ENCODE measurements at places on chromosomes 4 and X.
A peak's percentile ranks its signal among the peaks of the same experiment; 100 is the strongest.

- DNase-seq: no peak
Measured at GRCh38 chrX:150968862-150969720, 14.0 kb upstream of the HMGB3 start.

DNA sequence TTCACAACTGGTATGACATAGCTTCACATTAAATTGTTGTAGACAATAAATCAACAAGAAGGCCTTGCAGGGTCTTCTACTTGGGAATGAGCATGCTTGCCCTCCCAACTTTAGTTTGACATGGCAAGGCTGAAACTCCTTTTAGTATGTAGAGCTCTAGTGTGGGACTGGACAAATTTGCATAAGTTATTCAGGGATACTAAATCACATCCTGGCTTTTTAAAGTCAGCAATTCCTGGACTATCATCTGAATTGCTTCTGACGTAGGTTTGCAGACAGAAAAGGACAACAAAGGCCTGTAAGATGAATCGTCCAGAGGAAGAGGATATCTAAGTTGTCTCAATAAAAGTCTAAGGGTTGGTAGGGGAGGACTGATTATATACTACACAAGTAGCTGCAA, 123.0 kb upstream of the MAGEB16 start:
- DNase-seq: no peak

GRCh38 chrX:23742697-23743622, at the start of gene ACOT9:
Gene ACOT9 (minus strand): TSS chrX:23743276. CDS start chrX:23743144, 132 bp downstream.
- peak; percentile 94 for DNase-seq

DNA sequence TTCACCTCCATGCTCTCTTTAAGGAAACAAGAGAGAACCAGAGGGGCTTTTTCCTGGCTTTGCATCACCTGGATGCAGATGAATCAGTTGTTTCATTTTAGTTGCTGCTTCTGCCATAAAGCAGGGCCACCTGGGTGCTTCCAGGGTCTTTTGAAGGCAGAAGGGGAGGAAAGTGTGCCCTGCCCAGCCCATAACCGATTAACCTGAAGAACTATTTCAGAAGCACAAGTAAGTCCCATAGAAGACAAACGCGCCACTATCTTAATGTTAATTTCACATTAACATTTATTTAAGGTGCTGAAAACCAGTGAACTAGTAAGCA, 32.1 kb downstream of the IRF2 start:
- no peak for DNase-seq

DNA sequence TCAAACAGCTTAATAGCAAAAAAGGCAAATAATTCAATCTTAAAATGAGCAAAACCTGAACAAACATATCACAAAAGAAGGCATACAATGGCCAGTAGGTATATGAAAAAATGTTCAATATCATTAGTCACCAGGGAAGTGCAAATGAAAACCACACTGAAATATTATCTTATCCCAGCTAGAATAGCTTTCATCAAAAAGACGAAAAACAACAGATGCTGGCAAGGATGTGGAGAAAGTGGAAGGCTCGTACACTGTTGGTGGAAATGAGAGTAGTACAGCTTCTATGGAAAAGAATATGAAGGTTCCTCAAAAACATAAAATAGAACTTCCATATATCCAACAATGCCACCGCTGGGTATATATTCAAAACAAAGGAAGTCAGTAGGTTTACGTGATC, 29.3 kb upstream of the ANXA10 start:
- no peak for DNase-seq

DNA sequence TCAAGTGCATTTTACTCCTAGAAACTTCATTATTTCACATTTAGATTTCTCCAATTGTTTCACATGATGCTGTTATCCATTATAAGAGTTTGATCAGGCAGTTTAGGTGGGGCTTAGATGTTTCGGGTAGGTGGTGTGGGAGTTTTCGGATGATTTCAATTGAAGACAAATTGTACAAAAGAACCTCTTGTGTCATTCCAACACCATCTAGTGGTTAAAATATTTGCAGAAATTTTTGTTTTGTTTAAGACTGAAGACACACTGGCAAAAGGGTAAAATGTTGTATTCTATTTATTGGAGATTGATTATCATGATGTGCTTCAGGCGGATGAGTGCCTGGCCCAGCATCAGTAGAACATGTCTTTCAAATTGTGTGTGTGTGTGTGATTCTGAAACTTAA, 212.7 kb downstream of the SH3BGRL start:
- peak; percentile 18 for DNase-seq

DNA sequence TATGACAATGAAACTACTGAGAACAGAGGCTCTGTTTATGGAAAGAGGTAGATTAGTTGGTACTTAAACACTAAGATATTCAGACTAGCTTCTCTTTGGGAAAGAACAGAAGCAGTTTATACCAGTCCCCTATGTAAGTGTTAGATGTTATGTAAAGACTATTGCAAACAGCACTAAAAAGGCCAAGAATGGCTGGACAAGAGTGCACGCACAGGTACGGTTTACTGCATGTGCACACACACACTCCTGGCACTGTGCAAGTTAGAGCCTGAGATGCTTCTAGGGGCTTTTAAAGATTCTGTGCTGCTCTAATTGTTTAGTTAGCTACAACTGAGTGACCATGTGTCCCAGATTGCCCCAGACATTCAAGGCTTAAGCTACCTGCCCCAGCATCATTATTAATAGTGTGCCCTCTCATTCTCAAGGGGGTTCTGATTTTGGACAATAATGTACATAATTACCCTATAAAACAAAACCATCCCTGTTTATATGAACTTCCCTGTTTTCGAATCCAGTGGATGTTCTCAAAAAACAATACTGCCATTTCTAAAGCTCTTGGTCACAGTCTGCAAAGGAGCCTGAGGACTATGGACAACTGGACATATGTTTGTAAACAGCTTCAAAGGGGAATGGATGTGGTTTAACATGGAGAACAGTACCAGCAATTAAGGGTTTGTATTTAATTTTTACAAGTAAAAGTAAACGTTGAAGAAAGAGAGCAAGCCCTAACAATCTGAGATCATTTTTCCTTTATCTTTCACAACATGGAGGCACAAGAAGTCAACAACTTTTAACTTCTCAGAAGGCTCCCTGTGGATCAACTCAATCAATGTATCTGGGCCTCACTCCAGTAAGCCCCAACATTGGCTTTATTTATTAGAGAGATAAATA, 2.0 kb downstream of the SETD7 start:
- no peak for DNase-seq

GRCh38 chrX:57596109-57596508, 4.3 kb downstream of the ZXDB start:
- peak; percentile 21 for DNase-seq

DNA sequence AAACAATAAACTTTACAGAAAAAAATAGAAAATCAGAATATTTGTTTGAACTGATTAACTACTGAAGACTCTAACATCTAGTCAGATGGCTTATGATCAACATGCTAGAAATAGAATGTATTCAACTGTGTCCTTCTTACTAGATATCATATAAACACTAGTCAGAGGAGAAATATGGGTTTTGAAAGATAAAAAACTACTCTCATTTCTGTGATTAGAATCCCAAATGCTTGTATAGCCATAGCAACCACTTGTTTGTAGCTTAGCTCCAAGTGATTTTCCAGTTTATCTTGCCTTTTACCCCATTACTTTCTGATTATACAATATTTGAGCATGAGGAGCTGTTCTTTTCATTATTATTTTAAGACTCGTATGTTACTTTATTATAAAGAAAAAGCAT, 31.2 kb downstream of the USP38 start:
- DNase-seq: no peak
